ENCODE measurements at places on chromosomes 6 and 20.

- no peaks in the 10 kb centered on the region for H3K27me3 ChIP-seq
- no peak overlapping the region for H3K27ac ChIP-seq
Measured at GRCh38 chr6:150647051-150647450, 47.4 kb downstream of the PLEKHG1 start.

DNA sequence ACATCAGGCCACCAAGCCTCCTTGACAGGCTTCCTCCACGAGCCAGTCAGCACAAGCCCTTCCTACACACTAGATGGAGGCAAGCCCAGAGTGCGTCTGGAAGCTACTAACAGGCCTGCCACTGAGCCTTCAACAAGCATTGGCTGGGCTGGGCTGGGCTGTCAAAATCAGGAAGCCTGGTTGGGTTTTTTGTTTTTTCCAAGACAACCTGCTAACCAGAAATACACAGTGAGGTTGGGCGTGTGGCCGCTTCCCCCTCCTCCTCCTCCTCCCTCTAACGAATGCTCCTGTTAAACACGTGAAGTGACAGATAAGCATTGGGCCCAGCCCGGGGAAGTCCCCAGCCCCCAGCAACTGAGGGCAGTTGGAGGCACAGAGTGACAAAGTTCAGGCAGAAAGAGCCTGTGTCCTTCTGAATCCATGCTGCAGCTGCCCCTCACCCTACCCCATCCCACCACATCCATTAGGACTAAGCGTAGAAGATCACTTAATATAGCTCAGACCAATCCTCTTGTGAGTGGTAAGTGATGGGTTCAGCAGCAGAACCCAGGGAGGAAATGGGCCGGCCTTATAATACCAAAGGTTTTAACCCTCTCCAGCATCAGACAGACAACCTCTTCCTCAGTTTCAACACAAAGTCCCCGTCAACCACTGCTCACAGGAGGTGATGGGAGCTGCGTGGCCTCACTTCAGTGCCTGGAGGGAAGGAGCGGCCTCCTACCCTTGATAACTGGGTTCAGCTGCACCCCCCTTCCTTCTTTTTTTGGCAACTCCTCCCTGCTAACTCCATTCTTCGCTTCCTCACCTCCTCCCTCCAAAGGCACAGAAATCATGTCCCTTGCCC is 1.1 kb downstream of the NFATC2 start:
- peak; percentile 71 for DNase-seq
- peak overlapping the region; percentile 100 for H3K27ac ChIP-seq
- peaks cover 34% of the 10 kb centered on the region for H3K36me3 ChIP-seq
- no peaks in the 10 kb centered on the region for H3K27me3 ChIP-seq
- peaks cover 63% of the 10 kb centered on the region for H3K4me1 ChIP-seq
- H3K4me3 ChIP-seq = peak overlapping the region; percentile 98

DNA sequence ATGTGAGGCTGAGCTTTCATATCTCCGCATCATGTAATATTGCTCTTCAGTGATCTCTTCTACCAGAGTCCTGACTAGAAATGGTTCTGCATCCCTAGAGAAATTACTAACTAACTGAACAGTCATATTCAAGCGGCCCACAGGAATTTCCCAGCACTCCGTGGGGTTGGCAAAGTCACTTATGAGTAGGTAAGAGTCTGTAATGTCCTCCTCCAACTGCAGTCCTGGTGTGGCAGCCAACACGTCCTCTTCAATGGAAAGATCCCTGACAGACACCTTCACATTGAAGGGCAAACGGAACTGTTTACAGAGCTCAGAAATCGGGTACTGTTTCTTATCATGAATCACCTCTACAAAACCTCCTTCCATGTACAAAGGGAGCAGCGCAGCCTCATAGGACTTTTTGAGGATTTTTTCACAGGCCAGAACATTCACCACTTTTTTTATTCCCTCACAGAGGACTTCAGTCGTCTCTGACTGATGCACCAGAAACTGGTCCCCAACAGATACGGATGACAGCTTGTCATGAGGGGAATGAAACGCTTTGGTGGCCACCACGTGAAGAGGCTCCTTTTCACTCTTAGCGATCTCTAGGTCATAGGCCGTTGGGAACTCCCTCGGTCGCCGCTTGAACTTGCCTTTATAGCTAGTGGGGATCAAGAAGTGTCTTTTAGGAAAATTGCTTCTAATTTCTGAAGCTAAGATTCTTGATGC is 87.7 kb downstream of the THEMIS start:
- H3K27me3 ChIP-seq = no peaks in the 10 kb centered on the region
- H3K27ac ChIP-seq = peak overlapping the region; percentile 71
- H3K4me3 ChIP-seq = peak overlapping the region; percentile 72
- H3K4me1 ChIP-seq = peaks cover 74% of the 10 kb centered on the region

DNA sequence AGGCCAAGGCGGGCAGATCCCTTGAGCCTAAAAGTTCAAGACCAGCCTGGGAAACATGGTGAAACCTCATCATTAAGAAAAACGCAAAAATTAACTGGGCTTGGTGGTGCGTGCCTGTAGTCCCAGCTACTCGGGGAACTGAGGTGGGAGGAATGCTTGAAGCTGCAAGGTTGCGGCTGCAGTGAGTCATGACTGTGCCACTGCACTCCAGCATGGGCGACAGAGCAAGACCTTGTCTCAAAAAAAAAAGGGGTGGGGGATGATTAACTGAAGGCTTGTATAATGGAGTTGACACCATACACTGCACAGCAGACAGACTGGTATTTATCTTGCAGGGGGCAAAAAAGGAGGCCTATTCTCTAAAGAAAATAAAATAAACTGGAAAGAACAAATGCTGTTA is 27.7 kb downstream of the SRPK1 start:
- no peak overlapping the region for H3K4me3 ChIP-seq
- no peaks in the 10 kb centered on the region for H3K27me3 ChIP-seq
- no peak overlapping the region for H3K27ac ChIP-seq
- H3K36me3 ChIP-seq = peaks cover 19% of the 10 kb centered on the region
- no peak for DNase-seq
- peaks cover 33% of the 10 kb centered on the region for H3K4me1 ChIP-seq

DNA sequence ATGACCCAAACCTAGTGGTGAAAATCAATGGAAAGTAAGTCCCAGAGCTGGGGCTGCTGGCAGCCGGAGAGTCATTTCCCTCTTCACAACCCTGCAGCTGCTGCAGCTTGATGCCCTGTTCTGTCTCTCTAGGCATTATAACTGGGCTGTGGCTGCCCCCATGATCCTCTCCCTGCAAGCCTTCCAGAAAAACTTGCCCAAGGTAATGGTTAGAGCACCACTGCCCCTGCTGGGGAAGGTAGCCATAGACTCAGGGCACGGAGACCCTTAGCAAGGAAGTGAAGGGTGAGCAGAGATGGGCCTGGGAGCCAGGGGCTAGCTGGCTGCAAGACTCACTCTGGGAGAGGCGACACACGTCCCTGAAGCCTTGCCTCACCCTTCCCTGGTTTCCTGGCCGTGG is 12.0 kb downstream of the LPIN3 start:
- H3K27me3 ChIP-seq = peaks cover 18% of the 10 kb centered on the region
- no peaks in the 10 kb centered on the region for H3K36me3 ChIP-seq
- no peaks in the 10 kb centered on the region for H3K4me1 ChIP-seq
- H3K27ac ChIP-seq = no peak overlapping the region
- no peak overlapping the region for H3K4me3 ChIP-seq
- no peak for DNase-seq

DNA sequence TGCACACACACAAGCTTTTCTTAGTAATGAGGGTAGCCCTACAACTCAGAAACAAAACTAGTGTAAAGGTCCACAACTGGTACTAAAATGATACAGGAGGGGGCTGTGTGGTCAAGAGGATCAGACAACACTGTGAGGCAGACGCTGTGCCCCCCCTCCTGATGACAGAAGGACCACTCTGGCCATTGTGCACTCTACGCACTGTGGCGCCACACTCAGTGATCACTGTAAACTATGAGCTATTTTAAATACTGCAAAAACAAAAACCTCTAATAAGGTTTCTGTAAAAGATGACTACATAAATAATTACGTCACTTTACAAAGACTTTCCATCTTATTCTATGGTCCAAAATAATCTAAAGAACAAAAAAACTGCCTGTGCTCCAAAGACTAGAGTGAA is 96.1 kb downstream of the SLC23A2 start:
- H3K27me3 ChIP-seq = no peaks in the 10 kb centered on the region
- no peak for DNase-seq
- no peak overlapping the region for H3K27ac ChIP-seq
- peaks cover 5% of the 10 kb centered on the region for H3K4me1 ChIP-seq
- no peak overlapping the region for H3K4me3 ChIP-seq
- H3K36me3 ChIP-seq = peaks cover 16% of the 10 kb centered on the region

- H3K36me3 ChIP-seq = peaks cover 9% of the 10 kb centered on the region
- H3K4me3 ChIP-seq = no peak overlapping the region
- H3K27me3 ChIP-seq = no peaks in the 10 kb centered on the region
- H3K4me1 ChIP-seq = peaks cover 24% of the 10 kb centered on the region
Measured at GRCh38 chr6:16179063-16179462, 50.2 kb downstream of the MYLIP start.

- DNase-seq = no peak
- no peak overlapping the region for H3K4me3 ChIP-seq
- H3K4me1 ChIP-seq = no peaks in the 10 kb centered on the region
- no peak overlapping the region for H3K27ac ChIP-seq
- H3K27me3 ChIP-seq = no peaks in the 10 kb centered on the region
Measured at GRCh38 chr20:16351415-16351814, 221.8 kb downstream of the KIF16B start.

DNA sequence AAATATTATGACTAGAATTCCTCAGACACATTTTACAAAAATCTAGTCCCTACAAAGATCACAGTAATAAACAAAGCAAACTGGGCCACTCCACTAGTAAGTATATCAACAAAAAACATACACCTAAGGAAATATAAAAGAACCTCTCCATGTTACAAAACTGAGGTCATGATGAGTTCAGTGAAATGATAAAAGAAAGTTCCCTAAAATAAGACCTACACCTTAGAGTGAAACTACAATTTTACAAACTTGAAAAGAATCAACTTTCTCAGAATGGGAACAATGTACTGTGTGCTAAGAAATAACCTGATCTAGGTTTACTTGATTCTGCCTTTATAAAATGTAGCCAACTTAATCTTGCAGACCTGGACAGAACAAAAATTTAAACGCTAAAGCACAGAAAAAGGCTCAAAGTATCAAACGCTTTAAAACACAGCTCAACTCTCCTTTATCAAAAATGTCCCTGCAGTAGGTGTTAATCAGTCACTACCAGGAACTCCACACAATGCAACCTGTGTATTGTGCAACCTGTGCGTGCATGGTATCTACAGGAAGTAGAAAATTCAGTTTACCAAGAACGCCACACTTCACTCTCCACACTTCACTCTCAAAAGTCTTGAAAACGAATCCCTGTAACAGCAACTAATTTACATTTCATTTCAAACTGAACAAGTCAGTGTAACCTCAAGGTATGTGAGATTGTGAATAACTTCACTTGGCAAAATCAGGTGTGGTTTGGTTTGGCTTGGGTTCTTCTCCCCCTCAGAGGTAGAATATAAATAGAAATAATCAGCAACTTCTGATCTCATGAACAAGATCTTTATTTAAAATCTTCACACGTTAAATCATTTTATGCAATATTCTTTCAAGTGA is 1.8 kb downstream of the RALGAPA2 start:
- H3K27me3 ChIP-seq = no peaks in the 10 kb centered on the region
- DNase-seq = peak; percentile 23
- H3K36me3 ChIP-seq = peaks cover 4% of the 10 kb centered on the region
- peak overlapping the region; percentile 88 for H3K27ac ChIP-seq
- H3K4me1 ChIP-seq = peaks cover 46% of the 10 kb centered on the region

- peaks cover 2% of the 10 kb centered on the region for H3K36me3 ChIP-seq
- no peak for DNase-seq
- H3K27me3 ChIP-seq = no peaks in the 10 kb centered on the region
Measured at GRCh38 chr6:18931086-18931485, 543.9 kb downstream of the RNF144B start.

GRCh38 chr20:59305908-59306655 is 5.7 kb downstream of the EDN3 start:
- H3K27ac ChIP-seq = no peak overlapping the region
- H3K4me1 ChIP-seq = no peaks in the 10 kb centered on the region
- no peak for DNase-seq

DNA sequence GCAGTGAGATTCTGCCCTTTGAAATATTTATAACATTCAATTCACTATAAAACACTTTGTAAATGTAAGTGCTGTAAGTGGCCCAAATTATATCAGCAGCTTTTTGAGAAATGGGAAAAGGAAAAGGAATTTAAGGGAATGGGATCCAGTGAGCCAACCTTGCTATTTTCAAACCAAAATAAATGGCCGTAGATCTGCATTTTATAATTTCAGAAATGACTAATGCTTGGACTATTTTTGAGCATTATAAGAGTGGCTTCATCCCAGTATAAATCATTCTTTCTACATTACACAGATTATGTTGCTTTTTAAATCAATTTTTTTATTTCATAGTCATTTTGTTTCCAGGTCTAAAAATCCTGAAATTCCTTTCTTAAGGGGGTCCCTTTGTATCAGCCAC is 49.2 kb downstream of the ANKRD6 start:
- H3K4me1 ChIP-seq = no peaks in the 10 kb centered on the region
- peaks cover 7% of the 10 kb centered on the region for H3K27me3 ChIP-seq
- no peak overlapping the region for H3K27ac ChIP-seq
- no peak overlapping the region for H3K4me3 ChIP-seq

DNA sequence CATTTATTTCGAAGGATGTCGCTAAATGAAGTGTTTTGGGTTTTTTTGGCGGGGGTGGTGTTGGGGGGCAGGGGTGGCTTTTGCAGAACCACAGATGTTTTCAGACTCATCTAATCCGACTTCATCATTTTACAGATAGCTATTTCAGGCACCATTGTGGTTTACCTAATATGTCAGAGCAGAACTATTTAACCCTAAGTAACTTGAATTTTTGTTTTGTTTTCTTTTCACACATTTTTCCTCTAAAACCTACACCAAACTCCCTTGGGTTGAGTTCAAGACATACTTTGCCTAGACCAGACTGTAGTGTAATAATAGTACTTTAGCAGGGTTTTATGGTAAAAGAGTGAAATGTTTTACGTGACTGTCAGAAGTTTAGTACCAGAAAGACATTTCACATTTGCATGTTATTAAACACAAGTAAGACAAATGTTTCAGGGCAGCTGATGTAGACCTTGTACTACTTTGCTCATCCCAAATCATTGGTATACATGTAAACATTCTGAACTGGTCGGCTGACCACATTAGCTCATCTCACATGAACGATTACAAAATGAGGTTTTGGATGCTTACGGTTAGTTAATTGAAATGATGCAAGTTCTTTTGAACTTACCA is 37.7 kb downstream of the MAP3K4 start:
- no peaks in the 10 kb centered on the region for H3K27me3 ChIP-seq
- H3K36me3 ChIP-seq = peaks cover 7% of the 10 kb centered on the region
- peaks cover 64% of the 10 kb centered on the region for H3K4me1 ChIP-seq
- H3K4me3 ChIP-seq = no peak overlapping the region
- H3K27ac ChIP-seq = no peak overlapping the region

DNA sequence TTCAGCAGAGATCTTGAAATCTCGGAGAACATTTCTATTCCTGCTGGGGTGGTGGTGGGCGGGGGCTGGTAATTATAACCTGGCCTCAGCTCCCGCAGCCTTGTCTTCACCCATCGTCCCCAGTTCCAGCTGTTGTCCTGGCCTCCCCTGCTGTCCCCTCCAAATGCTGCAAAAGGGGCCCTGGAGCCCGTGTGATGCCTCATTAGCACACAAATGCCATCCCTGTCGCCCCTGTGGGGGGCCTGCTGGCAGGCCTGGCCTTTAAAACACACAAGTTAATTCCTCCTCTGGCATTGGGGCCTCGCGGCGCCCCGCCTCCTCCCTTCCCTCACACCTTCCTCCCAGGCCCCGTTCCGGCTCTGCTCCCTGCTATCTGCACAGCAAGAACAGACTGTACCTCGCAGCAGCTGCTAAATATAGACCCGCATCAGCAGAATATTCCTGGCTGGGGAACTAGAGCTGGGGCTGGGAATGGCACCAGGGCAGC is 85.7 kb downstream of the CDH22 start:
- no peaks in the 10 kb centered on the region for H3K4me1 ChIP-seq
- H3K27me3 ChIP-seq = peaks cover 37% of the 10 kb centered on the region
- peaks cover 2% of the 10 kb centered on the region for H3K36me3 ChIP-seq
